HFF-Myc (cell line): ENCODE measurements at places on chromosomes 13 and 19.

- DNase-seq, result no peak
Observed at GRCh38 chr13:45167611-45168554, 33.0 kb downstream of the KCTD4 start.

GRCh38 chr13:107348925-107349324, 781.0 kb upstream of the ARGLU1 start:
- no peak for DNase-seq

DNA sequence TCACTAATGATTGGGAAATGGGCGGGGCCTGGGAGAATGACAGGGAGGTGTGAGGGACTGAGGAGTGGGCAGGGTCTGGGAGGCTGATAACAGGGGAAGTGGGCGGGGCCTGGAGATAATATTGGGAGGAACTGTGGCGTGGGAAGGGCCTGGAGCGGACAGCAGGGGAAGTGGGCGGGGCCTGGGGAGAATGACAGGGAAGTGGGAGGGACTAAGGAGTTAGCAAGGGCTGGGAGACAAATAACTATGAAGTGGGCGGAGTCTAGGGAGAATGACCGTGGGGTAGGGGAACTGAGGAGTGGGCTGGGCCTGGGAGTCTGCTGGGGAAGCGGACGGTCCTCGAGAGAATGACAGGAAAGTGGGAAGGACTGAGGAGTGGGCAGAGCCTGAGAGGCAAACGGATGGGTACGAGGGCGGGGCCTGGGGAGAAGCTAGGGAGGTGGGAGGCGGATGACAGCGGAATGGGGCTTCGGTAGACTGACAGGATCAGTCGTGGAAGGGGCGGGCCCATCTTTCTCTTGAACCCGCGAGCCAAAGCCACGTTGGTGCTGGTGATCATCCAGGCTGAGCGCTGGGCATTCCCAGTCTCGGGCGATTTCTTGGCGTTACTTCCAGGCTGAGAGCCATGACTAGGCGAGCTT, 14.0 kb upstream of the TUBB4A start:
- peak; percentile 70 for DNase-seq

- DNase-seq, result no peak
Observed at GRCh38 chr13:37202264-37202663, 96.8 kb upstream of the CSNK1A1L start.

DNA sequence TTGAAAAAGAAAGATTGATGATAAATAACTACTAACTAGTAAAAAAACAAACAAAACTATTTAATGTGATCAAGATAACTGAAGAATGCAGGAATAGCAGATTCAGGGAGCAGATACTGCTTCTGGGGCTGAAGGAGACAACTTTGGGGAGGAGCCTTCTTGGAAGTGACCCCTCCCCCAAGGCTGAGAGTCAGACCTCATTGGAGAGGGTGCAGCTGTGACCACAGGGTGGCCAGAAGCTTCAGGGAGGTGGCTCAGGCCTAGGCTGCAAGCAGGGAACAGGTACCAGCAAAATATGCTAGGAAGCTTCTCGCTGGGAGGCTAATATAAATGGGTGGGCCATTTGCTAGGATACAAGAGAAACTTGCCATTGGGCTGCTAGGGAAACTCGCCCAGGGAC, 149.9 kb downstream of the MYO16 start:
- no peak for DNase-seq

GRCh38 chr13:99738626-99739025, 232.9 kb downstream of the ZIC5 start:
- DNase-seq, result no peak

DNA sequence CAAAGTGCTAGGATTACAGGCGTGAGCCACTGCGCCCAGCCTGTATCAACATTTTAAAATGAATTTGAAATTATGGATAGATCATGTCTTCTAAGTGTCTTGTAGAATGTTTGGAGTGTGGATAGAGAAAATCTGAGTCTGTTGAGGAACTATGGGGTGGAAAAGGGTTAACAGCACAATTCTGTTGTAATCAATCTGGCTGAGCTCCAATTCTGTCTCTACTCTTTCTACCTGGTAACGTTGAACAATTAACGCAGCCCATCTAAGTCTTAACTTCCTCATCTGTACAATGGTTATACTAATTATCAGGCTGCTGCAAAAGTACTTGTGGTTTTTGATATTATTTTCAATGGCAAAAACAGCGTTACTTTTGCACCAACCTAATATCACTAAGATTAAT, 4.1 kb downstream of the FPR2 start:
- no peak for DNase-seq

DNA sequence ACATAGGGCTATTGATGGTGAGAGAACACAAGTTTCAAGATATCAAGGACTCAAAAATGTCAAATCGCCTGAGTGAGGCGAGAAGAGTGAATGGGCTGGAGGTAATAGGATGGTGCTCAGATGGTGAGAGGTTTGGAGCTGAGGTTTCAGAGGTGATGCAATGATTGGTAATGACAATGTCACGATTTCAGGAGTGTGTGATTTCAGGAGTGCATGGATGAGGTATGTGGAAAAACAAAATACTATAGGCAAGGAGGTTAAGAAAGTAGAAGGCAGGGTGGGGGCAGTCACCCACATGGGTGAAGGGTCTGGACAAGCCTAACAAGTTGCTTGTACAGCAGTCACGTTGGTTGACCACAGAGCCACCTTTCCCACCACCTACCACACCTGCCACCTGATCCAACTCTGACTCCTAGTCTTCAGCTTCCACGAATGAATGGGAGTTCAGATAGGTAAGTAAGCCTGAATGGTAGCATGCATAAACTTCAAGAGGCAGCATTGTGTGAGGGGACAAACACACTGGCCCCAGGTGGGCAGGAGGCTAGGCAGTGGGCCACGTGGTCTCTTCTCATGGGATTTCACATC, 71.5 kb downstream of the RUBCNL start:
- no peak for DNase-seq

DNA sequence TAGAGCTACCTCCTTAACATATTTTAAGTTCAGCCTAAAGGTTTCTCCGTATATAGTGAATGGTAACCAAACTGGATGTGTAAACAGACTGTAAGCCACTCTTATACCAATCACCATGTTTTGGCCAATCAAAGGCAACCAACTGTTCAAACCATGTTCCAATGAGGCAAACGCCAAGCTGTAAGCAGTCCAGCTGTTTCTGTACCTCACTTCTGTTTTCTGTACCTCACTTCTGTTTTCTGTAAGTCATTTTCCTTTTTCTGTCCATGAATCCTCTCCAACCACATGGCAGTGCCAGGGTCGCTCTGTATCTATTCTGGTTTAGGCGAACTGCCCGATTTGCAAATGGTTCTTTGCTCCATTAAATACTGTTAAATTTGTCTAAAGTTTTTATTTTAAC, 24.4 kb downstream of the COMMD6 start:
- DNase-seq, result no peak

- DNase-seq, result no peak
Observed at GRCh38 chr19:46328079-46328478, 18.8 kb upstream of the PPP5C start.

DNA sequence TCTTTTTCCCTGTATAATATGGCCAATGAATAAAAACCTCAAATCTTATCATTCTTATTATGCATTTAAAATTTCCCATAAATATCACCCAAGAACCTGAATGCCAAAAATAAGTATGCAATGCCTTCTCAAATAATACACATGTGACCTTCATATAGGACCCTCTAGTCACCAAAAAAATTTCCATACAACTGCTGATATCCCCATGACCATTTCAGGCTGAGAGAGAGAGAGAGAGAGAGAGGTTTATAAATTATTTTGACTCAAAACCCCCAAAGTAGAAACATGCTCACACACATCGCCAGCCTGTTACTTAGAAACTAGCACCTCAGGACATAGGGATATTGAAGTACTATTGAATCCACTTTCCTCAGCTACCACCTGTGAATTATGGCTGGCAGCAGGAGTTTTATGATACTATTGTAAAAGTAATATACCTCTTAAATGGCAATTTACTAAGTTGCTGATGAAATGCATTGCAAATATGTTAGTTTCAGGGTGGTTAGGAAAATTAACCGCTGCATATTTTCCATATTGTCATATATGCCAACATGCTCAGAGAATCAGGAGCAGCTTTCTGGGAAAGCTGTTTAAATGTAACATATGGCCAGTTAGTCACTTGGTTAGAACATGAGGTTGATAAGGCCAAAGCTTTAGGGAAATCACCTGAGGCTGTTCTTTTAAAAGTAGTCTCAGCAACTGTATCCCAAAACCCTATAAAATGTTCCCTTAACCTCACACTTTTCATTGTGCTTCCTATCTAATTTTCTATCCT, 230.8 kb downstream of the DCT start:
- DNase-seq, result no peak

DNA sequence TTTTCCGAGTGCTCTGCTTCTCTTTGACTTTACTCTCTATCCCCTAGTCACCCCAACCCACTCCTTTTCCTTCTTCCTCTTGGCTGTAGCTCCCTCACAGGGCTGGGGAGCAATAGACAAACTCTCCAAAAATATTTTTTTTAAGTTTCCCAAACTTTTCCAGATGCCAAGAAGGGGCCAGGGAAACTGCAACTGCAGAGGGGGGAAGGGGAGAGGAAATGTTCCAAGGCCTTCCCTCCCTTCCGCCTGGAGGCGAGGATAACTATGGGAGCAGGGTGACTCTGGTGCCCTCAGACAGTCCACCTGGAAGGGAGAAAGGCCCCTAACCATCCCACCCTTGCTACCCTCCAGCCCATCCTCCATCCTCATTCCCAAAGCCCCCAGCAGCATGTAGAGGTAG, 49.4 kb downstream of the LYL1 start:
- DNase-seq, result no peak

DNA sequence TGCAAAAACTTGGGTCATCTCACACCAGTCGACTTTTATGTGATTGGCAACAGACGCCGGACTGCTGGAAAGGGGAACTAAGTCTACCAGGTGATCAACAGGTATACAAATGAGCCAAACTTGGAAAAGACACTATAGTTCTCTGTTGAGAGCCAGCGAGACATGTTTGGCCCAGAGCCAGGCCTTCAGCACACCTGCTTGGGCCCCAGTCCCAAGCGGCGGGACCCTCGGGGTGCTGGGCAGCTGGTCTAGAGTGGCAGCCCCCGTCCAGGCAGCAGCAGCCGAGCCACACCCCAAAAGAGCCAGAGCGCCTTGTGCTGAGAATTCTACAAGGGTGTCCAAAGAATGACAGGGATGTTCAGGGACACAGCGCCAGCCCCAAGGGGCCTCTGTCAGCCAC, 28.0 kb downstream of the NAXD start:
- no peak for DNase-seq

DNA sequence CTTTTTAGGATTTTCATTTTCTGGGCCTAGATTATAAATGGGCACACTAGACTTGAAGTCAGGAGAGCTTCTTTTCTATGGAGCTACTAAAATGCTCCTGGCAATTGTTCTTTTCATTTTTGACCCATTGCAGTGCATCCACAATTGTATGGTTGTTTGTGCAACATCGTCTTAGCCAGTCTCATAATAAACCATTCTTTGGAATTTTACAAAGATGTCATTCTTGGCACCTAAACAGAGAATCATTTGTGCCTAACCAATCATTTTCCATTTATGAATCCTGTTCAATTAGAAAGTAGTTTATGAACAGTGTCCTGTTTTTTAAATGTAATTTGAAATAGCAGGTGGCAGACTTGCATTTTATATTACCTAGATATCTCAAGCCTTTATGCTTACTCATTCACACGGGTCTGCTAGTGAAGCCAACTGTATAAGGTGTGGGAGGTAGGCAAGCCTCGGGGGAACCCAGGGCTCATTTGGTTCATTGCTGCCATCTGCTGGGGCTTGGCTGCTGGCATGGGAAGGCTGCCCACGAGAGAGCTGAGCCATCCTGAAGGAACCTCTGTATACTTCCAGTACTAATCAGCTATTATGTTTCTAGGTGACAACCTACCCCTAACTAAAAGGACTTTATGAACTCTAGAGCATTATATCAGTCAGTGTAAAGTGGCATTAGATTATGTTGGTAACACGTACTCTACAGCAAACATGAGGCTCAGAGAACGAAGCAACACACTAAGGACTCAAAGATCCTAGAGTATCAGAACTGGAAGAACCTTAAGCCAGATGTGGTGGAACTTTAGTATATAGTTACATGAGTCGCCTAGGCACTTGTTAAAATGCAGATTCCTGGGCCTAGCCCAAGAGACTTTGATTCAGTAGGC, 60.0 kb downstream of the TPT1 start:
- no peak for DNase-seq

DNA sequence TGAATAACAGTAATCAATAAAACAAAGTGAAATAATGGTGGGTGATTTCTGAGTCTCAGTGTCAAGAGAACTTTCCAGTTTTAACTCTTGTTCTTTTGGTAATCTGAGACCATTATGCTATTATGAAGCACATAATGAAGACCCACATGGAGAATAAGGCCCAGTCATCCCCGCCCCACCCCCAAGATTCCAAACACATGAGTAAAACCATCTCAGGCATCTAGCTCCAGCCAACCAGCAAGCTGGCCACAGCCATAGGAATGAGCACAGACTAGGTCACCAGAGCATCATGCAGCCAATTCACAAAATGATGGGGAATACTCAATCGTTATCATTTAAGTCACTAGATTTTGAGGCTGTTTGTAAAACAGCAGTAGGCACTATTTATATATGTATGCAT, 1769.0 kb upstream of the PCDH20 start:
- peak; percentile 43 for DNase-seq

- no peak for DNase-seq
Observed at GRCh38 chr19:46144756-46145155, 3.3 kb upstream of the IGFL2 start.

GRCh38 chr13:23740002-23740401, 149.2 kb downstream of the MIPEP start:
- no peak for DNase-seq

DNA sequence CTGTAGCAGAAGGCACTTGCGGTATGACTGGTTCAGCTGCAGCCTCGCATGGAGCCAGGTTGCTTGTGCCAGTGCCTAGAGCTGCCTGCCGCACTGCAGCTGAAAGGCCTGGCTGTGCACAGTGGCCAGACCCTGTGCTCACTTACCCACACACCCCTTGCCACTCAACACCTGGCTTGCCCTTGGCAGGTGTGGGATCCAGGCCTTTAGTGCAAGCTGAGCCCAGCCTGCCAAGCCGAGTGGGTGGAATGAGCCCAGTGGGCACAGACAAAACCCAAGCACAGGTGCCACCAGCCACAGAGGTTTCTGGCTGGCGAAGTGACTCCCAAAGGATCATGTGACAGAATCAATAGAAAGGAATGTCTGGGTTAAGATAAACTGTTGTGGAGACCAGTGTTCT, 19.5 kb downstream of the LIG4 start:
- DNase-seq, result no peak

GRCh38 chr13:98214008-98214643, 37.1 kb upstream of the RNF113B start:
- peak; percentile 53 for DNase-seq
